AG09309 (cell line): ENCODE measurements at places on chromosomes 3 and 15.

GRCh38 chr3:38605981-38606380 is 43.5 kb downstream of the SCN5A start:
- DNase-seq: no peak

GRCh38 chr15:41480396-41481140 is 13.1 kb upstream of the ITPKA start:
- DNase-seq: no peak

DNA sequence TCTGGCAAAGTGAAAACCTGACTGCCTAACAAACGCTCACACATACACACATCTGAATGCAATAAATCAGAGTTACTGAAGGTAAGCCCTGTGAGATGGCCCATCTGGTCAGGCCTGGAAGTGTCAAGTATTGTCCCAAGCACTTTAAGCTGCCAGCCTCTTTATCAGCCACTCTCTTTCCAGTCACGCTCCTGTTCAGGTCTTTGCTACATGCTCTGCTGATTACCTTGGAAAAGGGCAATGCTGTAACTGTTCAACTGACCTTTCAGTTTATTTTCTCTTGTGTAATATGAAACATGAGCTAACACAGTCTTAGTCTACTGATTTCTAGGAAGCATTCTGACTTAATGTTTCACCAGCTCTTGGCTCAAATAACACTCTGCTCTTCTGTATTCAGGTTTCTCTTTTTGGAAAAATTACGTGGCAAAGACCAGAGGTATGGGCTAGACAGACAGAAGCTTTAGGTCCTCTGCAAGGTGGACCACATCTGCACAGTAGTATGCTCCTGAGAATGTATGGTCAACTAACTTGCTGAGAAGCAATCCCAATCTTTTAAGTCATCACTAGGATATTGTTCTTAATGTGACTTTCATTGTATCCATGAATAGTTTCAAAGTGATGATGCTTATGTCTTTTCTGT is 44.5 kb downstream of the GBE1 start:
- DNase-seq: peak; percentile 49

DNA sequence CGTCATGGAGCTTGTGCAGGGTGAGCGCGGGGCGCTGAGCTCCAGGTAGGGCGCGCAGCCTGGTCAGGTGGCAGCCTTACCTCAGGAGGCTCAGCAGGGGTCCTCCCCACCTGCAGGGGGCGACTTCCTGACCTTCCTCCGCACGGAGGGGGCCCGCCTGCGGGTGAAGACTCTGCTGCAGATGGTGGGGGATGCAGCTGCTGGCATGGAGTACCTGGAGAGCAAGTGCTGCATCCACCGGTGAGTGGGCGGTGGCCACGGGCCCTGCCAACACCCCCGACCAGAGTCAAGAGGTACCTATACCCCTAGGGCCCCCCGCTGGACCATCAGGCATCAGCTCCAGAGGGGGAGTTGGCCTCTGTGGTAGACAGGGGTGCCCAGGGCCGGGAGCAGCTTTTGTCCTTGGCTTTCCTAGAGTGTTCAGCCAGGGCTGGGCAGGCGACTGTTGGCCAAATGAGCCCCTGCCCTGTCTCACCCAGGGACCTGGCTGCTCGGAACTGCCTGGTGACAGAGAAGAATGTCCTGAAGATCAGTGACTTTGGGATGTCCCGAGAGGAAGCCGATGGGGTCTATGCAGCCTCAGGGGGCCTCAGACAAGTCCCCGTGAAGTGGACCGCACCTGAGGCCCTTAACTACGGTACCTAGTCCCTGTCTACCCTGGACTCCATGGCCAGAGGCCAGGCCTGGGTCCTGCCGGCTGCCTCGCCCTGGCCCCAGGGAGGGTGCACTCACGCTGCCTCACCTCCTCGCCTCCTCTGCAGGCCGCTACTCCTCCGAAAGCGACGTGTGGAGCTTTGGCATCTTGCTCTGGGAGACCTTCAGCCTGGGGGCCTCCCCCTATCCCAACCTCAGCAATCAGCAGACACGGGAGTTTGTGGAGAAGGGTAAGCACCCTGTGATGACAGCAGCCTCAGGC is 9.1 kb downstream of the FES start:
- no peak for DNase-seq

- no peak for DNase-seq
Measured at GRCh38 chr3:42991341-42992315, 12.5 kb downstream of the GASK1A start.

DNA sequence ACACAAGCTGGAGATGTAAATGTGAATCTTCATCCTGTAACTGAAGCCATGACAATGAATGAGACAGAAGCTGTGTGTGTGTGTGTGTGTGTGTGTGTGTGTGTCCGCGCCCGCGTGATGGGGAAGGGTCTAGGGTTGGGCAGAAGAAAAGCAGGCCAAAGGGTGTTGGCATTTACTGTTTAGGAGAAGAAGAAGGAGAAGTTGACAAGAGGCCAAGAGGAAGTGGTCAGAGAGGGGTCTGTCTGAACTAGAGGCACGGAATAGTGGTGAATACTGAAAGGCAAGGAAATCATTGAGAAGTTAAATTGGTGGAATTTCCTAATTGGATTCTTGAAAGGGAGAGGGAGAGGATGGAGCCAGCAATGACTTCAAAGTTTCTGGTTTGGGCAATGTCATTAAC is 5.6 kb upstream of the NCEH1 start:
- no peak for DNase-seq
